ENCODE measurements at places on chromosomes 1 and 21.

DNA sequence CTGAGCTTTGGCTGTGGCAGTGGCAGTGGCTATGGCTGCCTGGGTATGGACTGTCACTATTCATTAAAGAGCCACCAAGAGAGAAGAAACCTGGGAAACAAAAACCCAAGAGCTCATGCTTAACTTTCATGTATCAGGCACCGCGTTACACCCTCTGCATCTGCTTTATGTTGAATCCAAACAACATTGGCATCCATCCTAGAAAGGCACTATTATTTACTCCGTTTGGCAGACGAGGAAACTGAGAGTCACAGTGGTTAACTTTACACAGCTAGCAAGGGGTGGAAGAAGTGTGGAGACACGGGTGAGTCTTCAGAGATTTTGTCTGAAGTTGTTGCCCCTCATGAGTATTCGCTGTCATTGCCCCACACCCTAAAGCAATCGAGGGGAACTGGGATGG lies 63.8 kb downstream of the PLXNA2 start:
- DNase-seq: no peak

DNA sequence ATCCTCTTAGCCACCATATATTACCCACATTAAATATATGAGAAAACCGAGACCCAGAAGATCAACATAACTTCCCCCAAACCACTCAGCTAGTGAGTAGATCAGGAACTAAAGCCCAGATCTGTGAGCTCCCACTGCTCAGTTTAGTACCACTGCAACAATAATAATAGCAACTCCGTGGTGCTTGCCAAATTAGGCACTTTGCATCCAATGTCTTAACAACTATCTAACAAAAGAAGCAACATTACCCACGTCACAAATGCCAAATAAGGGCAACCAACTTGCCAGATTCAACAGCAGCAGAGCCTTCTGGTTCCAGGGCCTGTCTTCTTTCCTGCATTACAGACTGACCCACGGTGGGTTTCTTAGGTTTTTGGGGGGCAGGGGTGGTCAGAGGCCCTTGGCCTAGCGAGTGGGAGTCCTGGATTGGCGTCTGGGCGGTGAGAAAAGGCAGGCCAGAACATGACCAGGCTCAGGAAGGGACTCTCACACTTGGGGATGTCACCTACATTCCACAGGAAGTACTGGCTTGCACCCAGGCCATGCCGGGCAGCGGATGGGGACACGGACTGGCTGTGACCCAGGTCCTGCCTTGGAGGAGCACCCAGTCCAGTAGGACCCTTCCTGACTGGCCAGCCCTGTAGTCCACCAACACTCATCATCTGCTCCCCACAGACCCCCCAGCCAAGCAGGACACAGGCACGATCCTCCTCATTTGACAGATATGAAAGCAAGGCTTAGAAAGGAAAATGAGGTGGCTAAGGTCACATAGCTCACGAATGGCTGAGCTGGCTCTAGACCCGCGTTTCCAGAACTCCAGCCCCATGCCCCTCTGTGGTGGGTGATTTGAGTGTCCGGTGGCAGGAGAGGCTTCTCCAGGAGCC lies 4.6 kb downstream of the HCRTR1 start:
- DNase-seq: no peak

GRCh38 chr1:240766831-240767230 lies 154.9 kb upstream of the GREM2 start:
- no peak for DNase-seq

DNA sequence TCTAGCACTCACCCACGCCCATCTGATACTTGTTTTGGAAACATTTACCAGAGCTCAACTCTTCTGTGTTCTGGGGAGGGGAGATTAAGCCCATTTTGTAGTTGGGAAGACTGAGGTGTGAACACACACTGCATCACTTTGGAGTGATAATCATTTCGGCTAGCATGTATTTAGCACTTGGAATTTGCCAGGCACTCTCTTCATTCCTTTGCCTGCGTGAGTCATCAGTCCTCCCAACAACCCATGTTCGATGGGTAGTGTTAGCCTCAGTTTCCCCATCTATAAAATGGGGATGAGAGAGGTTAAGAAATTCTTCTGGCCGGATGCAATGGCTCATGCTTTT lies 182.8 kb upstream of the TMEM51 start:
- no peak for DNase-seq

DNA sequence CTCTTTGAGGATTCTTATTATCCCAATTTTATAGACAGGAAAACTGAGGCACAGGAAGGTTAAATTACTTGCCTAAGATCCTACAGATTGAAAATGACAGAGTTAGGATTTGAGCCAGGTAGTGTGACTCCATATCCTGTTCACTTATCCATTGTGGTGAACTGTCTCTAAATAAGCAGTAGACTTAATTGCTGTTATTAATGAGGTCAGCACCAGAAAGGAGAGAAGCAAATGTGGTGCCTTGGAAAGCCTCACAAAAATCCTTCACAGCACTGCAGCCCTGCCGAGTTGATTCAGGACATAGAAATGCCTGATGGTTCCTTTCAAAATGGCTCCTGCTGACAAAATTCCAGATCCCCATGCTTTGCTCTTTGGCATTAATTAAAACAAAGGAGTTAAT lies 193.3 kb upstream of the BEND5 start:
- DNase-seq: no peak

DNA sequence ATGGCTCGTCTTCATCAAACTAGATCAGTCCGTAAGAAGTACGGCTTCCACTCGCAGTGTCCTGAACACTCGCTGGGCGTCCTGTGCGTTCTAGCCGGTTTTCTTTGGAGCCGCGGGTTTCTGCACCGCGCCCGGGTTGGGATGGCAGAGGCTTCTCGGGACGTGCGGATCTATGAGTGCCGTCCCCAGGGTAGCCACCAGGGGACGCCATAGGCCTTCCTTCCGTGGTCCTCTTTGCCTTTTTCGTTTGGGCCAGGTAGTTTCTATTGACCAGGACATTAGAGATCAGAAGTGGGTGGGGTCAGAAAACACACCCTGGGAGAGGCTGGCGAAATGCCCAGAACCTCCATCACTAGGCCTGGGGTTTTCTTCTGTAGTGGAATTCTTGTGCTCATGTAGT lies 273.8 kb downstream of the FAM72C start:
- peak; percentile 64 for DNase-seq

DNA sequence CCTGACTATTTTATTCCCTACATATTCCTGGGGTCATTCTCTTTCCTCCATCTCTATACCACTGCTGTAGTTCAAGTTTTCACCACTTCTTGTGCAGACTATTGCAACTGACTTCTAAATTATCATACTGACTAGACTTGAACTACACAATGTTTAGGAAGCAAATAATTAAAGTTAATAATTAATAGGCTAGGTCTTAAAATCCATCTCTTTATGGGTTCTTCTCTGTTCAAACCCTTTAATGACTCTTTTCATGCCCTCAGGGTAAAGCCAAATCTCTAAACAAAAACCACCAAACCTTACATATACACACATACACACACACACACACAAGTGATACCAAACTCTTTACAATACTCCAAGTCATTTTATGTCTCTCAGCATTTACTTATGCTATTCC lies 22.3 kb upstream of the MOB3C start:
- no peak for DNase-seq

- DNase-seq: no peak
These were observed 27.8 kb downstream of the FOXD2 start for GRCh38 chr1:47465605-47466004.

DNA sequence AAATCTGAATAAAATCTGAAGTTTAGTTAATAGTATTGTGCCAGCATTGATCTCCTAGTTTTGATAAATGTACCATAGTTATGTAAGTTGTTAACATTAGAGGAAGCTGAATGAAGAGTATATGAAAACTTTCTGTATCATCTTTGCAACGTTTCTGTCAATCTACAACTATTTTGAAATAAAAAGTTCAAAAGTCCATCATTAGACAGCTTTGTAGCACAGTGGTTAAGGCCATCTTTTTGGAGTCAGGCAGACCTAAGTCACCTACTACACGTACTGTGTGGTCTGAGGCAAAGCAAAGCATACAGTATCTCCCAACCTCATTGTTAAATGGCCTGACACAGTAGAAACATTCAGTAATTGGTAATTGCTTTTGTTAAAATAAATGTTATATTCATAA lies 47.9 kb upstream of the ATP1A1 start:
- no peak for DNase-seq

DNA sequence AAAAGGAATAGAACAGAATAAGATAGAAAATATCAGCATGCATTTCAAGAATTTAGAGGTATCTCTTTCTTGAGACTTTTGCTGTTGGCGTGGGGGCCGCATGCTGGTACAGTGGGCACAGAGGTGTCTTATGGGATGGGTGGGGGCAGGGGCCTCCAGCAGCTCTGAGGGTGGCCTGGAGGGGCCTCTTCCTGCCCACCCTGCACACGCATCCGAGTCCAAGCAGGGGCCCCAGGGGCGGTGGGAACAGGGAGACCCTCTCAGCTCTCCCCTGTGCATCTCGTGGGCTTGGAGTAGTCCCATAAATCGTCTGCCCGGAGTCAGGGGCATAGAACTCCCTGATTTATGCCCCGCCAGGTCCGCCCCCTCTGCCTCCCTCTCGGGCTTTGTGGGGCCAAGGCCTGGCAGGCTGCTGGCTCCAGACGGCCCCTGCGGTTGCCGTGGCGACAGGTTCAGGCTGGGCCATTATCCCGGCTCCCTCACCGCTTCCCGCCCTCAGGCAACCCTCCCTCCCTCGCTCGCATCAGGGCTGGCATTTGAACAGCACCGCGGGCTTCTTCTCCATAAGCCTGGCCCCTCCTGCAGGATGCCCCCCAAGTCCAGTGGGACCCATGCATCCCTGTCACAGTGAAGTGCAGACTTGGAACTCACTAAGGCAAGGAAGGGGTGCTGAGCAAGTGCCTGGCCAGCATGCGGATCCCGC lies 133.2 kb upstream of the ZBTB40 start:
- DNase-seq: no peak

GRCh38 chr1:24896176-24896575 lies 33.9 kb downstream of the RUNX3 start:
- no peak for DNase-seq
